ENCODE measurements at places on chromosomes 16 and 17.

- DNase-seq, result no peak
Observed at GRCh38 chr17:69048634-69049033, 12.1 kb downstream of the ABCA9 start.

- DNase-seq, result no peak
Observed at GRCh38 chr16:72142476-72142875, 29.5 kb downstream of the PMFBP1 start.

DNA sequence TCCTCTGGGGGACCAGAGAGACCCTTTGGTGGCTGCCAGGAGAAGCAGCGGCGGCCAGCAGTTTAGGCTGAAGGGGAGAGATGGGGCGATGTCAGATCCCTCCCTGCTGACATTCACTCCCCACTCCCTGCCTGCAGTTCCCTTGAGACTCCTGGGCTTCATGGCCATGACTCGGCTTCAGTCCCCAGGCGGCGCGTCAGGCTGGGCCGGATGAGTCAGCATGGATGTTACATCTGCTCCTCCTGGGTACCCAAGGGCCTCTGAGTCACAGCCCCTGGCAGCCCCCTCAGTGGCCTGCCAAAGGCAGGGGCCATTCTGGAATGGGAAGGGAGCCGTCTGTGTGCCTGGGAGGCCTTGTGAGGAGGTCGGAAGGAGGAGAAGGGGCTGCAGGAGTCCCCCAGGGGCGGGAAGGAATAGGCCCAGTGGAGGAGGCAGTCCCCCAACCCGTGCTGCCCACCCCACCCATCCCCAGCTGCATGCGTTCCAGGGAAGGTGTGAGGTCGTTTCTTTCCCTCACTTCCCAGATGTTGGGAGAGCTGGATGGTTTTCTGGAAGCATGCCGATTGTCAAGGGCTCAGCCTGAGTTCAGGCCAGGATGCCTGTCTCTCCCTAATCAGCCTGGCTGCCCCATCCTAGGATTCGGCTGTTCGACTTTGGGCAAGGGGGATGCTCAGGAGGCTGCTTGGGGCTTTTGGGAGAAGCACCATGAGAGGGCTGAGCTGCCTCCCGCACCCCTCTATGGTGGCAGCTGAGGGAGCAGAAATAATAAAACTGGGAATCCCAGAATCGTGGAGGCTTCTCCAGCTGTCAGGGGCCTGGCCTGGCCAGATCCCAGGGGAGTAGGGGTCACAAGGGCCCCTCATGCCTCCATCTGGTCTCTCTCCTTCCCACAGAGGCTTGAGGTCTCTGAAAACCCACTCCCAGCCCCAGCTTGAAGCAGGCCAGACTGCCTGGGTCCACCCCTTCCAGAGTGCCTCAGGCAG lies 9.7 kb downstream of the RHBDL3 start:
- DNase-seq, result no peak

DNA sequence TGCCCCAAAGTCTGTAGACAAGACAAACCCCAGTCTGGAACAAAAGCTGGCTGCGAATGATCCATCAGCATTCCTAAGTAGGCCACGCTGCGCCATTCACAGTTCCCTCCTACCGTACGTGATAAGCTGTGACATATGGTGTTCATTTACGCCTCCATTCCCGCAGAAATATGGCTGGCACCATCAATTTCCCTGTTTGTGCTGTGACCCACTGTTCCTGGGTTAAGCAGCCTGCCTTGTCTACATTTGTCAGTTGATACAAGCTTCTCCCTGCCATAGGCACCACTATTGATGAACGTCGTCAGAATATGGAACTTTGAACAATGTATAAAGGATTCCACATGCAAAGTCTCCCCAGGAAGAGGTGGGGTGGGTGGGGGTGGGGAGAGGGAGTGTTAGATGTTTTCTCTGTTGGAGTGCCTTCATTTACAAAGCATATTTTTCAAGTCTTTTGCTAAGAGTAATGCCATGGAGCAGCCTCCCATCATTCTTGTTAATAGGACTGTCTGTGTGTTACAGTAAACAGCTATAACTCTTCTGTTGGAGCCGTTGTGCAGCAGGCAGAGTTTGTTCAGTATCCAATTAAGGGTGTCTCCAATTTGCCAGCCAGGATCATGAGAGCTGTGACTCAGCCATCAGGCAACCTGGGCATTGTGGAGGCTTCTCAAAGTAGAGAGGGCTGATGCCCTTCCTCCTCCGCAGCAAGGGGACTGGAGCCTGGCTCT lies 294.6 kb downstream of the TMEM114 start:
- no peak for DNase-seq

GRCh38 chr17:55758171-55758570 lies 7.3 kb downstream of the PCTP start:
- no peak for DNase-seq

GRCh38 chr17:32158870-32159585 lies 16.7 kb downstream of the RHOT1 start:
- no peak for DNase-seq

DNA sequence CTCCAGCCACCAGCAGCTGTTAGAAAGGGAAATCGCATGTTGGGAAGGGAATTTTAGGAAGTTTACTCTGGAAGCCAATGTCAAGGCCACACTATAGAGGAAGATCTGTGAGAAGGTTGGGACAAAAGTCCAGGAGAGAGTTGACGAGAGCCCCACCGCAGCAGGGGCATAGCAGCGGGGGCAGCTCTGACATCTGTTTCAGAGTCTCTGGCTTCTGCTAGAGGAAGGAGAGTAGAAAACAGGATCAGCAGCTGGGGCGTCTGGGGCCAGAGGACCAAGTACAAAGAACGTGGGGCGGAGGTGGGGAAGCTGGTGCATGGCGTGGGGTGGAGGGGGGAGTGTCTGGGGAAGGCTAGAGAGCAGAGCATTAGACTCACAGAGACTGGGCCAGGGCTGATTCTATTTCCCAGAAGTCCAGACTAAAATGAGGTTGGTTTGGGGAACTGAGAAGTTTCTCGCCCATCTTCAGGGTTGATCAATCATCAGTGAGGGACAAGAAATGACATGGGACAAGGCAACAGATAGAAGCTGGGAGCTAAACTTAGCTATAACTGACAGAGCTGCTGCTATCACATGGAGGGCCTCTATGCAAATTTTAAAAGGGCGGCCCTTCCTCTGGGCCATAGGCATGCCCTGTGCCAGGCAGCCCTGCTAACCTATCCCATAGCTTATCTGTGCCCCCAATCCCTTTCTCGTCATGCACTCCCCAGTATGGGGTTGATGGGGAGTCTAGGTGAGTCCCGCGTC lies 1.2 kb downstream of the RABEP2 start:
- DNase-seq, result no peak

DNA sequence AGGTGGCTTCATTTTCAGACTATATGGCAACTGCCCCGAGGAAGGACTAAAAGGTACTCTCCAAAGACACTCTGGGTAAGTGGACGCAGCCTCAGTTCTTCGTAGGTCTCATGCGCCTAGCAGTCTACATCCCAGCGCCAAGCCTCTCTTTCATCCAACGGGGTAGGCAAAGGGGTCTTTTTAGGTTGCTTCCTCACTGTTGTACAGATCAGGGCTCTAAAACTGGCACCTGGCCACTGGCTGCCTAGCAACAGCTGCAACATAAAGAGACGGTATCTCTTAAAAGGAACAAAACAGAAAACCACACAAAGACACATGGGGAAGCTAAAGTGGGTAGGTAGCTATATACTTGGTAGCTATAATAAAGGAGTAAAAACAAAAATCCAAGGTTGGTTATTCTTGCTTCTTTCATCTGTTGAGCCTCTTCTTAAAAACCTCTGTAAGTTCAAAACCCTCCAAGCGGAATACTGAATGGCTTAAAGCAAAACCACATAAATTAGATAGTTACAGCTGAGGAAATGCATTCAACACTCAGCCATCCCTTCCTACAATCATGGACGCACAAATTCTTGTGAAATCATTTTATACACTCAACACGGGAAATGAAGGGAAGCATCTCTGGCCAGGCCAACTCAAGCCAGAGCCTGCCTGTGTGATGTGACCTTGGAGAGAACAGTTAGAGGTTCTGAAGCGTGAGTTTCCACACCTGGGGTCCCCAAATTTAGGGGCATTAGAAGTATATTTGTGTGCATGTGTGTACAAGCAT lies 22.7 kb downstream of the CYTH1 start:
- DNase-seq, result no peak

DNA sequence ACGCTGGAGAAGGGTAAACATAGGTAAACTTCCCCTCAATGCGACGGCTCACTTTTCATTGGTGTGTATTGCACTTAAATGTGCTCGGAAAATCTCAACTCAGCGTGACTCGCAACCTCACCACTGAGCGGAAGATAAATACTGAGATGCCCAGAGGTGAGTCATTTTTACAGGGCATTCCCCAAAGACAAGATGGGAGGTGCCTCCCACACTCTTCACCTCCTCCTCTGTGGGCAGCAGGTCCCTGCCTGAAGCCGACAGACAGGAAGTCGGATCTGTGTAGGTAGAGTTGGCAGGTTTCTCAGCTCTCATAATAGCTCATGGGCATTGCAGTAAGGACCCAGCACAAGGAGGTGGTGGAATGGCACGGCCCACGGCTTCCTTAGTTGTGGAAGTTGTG lies 274.6 kb upstream of the HSBP1 start:
- DNase-seq, result no peak

DNA sequence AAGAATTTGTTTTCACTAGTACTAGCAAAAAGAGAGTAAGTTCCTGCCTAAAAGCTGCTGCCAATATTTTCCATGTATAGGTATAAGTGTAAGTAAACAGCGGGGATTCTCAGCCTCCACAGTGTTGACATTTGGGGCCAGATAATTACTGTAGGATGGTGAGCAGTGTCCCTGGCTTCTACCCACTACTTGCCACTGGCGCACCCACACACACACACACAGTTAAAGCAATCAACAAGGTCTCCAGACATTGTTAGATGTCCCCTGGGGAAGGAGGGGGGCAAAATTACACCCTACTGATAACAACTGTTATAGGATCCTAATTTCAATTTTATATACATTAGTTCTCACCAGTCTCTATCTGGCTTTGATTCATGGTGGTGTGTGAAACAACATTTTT lies 417.0 kb upstream of the PSMD7 start:
- no peak for DNase-seq

DNA sequence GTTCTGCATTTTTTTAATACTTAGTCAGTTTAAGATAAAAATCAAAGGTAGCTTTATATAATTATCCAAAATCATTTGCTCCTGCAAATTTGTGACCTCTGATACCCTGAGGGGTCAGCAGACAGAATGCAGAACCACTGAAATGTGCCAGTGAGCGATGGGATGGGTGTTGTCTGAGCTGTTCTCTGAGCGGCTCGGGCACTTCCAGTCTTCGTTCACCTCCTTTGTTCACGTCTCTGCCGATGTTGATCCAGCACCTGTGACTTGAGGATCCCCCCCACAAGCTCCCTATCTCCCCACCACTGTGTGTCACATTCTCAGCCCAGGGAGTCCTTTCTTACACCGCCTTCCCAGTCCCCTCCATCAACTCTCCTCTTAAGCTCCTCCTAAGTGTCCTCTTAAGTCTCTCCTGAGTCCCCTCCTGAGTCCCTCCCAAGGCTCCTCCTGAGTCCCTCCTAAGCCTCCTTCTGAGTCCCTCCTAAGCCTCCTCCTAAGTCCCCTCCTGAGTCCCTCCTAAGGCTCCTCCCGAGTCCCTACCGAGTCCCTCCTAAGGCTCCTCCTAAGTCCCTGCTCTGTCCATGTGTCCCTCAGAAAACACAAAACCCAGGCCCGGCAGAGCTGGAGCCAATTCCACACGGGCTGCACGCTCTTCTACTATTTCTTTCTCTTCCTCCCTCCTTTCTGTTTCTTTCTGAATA lies 47.5 kb downstream of the RNF213 start:
- DNase-seq, result no peak

DNA sequence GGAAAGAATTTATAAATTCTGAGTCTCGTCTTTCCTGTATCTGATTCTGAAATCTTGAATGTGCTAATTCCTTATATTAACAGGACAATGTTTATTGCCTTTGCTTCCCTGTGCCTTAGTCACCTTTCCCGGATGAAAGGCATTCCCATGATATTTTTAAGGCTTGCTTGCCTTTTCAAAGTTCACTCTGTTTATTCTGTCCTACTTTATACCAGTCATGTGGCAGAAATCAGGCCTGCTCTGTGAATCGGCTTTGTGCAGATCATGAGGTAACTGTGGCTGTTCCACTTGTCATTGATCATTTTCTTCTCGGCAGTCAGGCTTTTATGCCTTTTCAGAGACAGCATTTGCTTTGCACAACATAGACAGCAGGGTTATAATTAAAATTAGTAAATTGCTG lies 28.8 kb upstream of the ABCC11 start:
- no peak for DNase-seq

DNA sequence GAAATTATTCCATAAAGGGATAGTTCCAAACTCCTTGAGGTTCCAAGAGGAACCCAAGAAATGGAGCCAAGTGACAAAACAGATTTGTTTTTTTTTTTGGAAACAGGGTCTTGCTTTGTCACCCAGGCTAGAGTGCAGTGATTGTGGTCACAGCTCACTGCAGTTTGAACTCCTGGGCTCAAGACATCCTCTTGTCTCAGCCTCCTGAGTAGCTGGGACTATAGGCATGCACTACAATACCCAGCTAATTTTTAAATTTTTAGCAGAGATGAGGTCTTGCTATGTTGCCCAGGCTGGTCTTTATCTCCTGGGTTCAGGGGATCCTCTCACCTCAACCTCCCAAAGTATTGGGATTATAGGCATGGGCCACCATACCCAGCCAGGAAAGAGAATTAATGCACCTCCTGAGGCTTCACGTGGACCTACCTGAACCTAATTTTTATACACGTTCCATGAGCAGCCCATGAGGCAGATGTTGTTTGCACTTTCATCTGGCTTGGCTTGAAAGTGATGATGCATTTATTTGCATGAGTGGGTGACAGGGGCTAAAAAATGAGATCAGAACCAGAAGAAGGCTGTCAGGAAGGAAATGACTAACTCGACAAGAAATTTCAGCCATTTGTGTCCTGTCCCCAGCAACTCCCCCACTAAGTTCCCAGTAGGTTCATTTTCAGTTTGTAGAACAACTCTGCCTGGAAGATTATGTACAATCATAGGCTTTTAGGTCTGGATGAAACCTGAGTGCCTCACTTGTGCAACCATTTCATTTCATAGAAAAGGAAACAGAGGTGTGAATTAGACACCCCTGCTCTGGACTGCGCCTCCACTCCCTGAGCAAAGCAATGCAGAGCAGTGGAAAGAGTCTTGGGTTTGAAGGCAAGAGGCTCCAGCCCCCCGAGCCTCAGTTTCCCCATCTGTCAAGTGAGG lies 10.3 kb upstream of the IRF8 start:
- no peak for DNase-seq

- no peak for DNase-seq
Observed at GRCh38 chr16:59260892-59261291, 526.8 kb upstream of the GOT2 start.

DNA sequence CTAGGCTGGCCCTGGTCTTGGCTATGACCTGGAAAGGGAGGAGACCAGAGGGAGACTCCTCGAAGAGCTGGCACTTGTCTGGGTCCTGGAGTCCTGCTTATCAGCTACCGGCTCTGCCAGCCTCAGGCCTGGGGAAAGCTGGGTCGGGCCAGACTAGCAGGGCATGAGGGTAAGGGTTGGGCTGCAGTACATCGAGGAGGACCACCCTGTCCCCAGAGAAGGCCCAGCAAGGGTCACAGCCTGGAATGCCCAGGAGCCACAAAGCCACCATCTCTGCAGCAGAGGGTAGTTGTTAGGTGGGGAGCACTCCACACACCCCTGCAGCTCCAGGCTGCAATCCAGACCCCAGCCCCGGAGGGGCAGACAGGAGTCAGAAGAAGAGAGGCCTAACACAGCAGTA lies 54.0 kb downstream of the SLC6A2 start:
- DNase-seq, result no peak

- peak; percentile 9 for DNase-seq
Observed at GRCh38 chr16:47461598-47462266, 601 bp downstream of the PHKB start.
